ENCODE measurements at places on chromosomes 3 and 15. TPM values are rescaled to one million over a fixed set of nuclear protein-coding genes. Genes with fewer than 3 reads are reported as not detected.
A peak's percentile ranks its signal among the peaks of the same experiment; 100 is the strongest.

- DNase-seq: no peak
- H3K27ac ChIP-seq: peak overlapping the region; percentile 95
- H3K4me1 ChIP-seq: peaks cover 4% of the 10 kb centered on the region
- H3K36me3 ChIP-seq: no peaks in the 10 kb centered on the region
These were observed 1.5 kb downstream of the RAB27A start for GRCh38 chr15:55288006-55288717.

GRCh38 chr15:63672775-63673174 is 75.6 kb downstream of the FBXL22 start:
- H3K4me3 ChIP-seq: no peak overlapping the region
- no peak for DNase-seq
- no peaks in the 10 kb centered on the region for H3K4me1 ChIP-seq
- H3K36me3 ChIP-seq: peaks cover 100% of the 10 kb centered on the region

- H3K36me3 ChIP-seq: no peaks in the 10 kb centered on the region
- no peaks in the 10 kb centered on the region for H3K4me1 ChIP-seq
These were observed 8.4 kb downstream of the TMOD3 start for GRCh38 chr15:51837792-51838251.

DNA sequence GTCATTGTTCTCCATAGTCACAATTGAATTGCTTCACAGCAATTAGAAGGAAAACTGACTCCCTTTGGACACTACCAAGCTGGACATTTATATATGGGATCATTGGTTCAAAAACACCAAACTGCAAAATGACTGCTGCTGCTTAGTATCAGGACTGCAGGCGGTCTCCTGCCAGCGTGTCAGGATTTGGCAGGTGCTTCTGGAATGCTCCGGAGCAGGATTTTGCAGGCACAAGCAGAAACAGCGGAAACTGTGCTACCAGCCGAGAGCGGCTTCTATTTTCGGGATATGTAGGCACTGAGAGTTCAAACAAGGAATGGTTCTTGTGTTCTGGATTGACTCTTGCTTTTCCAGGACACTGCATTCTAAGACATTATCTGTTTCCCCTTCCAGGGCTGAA is 95.5 kb downstream of the SSR3 start:
- no peak overlapping the region for H3K4me3 ChIP-seq
- peak; percentile 87 for DNase-seq
- H3K4me1 ChIP-seq: peaks cover 34% of the 10 kb centered on the region
- H3K36me3 ChIP-seq: no peaks in the 10 kb centered on the region
- H3K27ac ChIP-seq: peak overlapping the region; percentile 10

DNA sequence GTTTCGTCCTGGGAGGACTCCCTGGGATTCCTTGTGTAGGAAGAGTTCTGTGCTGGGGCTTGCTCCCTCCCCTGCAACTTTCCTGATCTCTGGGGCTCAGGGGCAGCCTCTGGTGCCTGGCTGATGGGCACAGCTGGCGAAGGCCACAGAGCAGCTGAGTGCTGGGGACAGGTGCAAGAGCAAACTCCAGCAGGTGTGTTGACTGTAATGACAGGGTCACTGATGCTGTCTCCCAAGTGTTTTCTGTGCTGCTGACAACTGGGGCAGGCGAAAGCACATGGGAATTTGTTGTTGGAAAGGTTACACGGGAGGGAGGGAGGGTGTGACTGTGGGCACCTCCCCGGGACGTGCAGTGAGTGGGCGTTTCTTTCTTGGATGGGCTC is 21.6 kb downstream of the CPN2 start:
- H3K27ac ChIP-seq: no peak overlapping the region
- H3K4me1 ChIP-seq: peaks cover 11% of the 10 kb centered on the region
- peaks cover 14% of the 10 kb centered on the region for H3K27me3 ChIP-seq
- no peak overlapping the region for H3K4me3 ChIP-seq
- H3K36me3 ChIP-seq: no peaks in the 10 kb centered on the region

DNA sequence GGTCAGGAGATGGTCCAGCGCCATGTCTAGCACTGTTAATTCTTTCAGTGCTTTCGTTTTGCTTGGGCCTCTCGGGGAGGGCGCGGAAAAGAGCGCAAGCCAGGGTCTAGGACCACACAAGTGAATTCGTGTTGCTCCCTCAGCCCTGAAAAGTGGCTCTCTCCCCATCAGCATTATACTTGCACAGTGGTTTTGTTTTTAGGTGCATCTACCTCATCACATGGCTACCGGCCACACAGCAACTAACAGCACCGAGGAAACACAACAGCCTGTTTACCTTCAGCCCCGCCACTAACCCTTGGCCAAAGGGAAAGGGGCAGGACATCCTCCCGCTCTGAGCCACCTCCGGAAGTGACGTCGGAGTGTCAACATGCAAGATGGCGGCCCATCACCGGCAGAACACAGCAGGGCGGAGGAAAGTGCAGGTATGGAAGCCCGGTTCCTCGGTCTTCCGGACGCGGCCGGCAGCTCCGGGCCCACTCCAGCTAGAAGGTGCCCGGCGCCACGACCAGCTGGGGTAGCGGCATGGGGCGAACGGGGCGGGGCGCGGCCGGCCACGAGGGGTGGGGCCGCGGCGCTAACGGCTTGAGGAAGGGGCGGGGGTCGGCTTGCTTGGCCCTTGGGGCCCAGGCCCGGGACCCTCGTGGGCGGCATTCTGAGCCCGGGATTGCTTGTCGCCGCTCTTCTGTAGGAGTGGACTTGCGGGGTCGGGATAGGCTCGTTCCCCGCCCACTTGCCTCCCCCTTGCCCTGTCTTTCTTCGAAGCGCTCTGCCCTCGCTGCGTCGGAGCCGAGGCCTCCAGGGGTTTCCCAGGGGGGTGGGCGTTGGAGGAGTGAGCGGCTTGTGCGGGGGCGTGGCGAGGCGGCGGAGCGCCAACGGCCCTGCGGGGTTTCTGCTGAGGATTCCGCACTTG is at the start of the genes SCN11A and WDR48:
Gene SCN11A, minus strand, starts transcription at position 296 of the 913 bp plus-strand sequence. CDS start 101,582 bp downstream, outside the sequence.
Gene WDR48, plus strand, starts transcription at position 368 of the 913 bp plus-strand sequence. Its CDS starts 10 bp downstream, at position 378.
- no peaks in the 10 kb centered on the region for H3K27me3 ChIP-seq
- peak; percentile 97 for DNase-seq
- H3K36me3 ChIP-seq: no peaks in the 10 kb centered on the region

Gene DLEC1
- 0.41 TPM for total RNA-seq

Gene CADM2
- 12.8 TPM for total RNA-seq

Gene OCA2
- not detected for total RNA-seq
